ENCODE measurements at places on chromosomes 6 and 20. TPM values are rescaled to one million over a fixed set of nuclear protein-coding genes. Genes with fewer than 3 reads are reported as not detected.

The FNDC11 gene
- polyA plus RNA-seq, result not detected

DNA sequence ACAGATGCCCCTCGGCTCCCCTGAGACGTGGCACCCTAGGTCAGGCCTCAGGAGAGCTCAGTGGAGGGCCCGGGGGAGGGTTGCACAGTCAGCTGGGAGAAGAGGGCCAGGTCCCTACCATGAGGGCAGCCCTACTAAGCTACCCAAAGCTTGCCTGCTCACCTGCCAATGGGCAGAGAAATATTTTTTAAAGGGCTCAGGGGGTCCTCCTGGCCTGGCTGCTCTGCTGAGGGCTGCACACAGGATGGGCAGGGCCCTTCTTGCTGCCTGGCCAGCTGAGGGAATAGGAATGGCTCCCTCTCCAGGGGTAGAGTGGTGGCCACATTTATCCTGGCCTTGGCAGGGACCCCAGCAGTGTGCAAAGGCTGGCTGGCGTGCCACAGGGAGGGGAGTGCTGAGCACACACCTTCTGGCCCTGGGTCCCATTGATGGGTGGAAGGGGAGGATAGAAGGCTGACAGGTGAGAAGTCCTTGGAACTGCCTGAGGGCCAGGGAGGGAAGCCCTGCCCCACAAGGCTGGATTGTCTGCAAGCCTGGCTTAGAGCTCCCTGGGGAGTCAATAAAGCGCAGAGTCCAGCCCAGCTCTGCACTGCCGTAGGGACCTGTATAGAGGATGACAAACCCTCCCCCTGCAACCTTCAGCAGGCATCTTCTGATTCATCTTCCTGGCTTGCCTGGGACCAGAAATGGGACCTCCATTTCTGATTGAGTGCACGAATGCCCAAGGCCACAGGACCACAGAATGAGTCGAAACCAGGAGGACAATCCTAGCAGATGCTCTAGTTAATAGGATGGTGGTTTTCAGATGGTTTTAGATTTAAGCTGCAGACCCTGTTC, 62.1 kb downstream of the NOL4L start:
- peaks cover 6% of the 10 kb centered on the region for H3K4me1 ChIP-seq
- no peak for DNase-seq
- H3K27ac ChIP-seq, result no peak overlapping the region

DNA sequence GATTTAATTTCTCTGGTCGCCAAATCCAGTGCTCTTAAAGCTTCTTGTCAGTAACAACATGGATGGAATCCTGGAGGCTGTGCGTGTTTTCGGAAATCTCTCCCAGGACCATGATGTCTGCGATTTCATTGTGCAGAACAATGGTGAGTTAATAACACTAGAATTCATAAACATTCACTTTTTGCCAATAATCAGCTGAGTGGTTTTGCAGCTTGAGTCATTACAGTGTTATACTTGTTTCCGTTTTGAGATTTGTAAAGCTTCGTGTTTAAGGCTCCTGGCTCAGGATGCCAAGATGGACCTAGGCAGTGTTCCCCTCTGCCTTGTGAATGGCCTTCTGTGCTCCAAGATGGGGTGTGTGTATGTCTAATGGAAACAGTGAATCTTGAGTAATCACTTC, 113.8 kb downstream of the ARMC2 start:
- H3K36me3 ChIP-seq, result no peaks in the 10 kb centered on the region
- H3K4me3 ChIP-seq, result no peak overlapping the region
- H3K4me1 ChIP-seq, result no peaks in the 10 kb centered on the region
- H3K27ac ChIP-seq, result no peak overlapping the region

The MCM3 gene
- 11.9 TPM for polyA plus RNA-seq

DNA sequence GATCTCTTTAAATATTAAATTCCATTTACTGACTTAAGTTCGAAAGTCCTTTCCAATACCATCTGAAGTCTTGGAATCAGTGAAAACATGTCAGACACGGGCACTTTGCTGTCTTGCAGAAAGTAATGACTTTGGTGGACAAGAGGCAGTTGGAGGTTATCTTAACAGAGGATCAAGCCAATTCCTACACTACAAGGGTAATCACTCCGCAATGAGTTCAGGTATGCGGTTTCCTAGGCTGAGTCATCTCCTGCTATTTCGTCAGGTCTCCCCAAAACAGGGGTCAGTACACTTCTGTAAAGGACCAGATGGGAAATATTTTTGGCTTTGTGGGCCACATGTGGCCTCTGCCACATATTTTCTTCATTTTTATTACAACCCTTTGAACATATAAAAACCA, 656.6 kb downstream of the KIF16B start:
- no peak overlapping the region for H3K27ac ChIP-seq
- no peaks in the 10 kb centered on the region for H3K27me3 ChIP-seq
- no peak overlapping the region for H3K4me3 ChIP-seq
- H3K36me3 ChIP-seq, result no peaks in the 10 kb centered on the region

GRCh38 chr6:158257781-158258180, 54.5 kb upstream of the TULP4 start:
- DNase-seq, result no peak
- no peaks in the 10 kb centered on the region for H3K27me3 ChIP-seq
- no peak overlapping the region for H3K4me3 ChIP-seq

DNA sequence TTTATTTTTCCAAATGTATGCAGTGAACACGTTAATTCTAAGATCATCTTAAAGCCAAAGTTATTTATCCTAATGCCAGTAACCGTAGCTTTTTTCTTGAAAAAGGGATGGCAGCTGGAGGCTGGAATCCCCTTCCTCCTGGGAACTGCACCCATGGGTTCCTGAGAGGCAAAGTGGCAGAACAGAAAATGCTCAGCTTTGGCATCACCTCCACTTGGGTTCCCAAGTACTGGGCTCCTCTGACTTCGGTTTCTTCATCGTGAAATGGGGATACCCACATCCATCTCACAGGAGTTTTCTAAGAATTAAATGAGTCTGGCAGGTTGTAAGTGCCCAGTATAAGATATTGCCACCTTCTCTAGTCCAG, 6.2 kb upstream of the DDX43 start:
- H3K27me3 ChIP-seq, result no peaks in the 10 kb centered on the region
- peaks cover 2% of the 10 kb centered on the region for H3K4me1 ChIP-seq
- peak overlapping the region; percentile 44 for H3K4me3 ChIP-seq
- H3K36me3 ChIP-seq, result no peaks in the 10 kb centered on the region
- H3K27ac ChIP-seq, result no peak overlapping the region
- no peak for DNase-seq

DNA sequence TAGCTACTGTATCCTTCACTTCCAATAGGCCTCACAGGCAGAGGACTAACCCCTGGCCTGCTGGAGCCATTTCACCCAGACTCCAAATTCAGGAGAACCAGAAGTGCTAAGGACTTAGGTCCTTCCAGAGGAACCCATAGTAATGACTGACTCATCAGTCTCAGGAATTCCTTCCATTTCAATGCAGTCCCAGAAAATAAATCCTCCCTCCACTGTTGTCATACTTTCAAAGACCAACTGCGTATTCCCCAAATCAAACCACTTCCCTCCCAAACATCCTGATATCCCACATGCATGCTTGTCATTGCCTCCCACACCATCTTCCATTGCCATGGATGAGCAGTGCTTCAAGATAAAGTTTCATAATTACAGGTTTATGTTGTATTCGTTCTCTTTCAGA, 31.8 kb upstream of the NT5E start:
- no peaks in the 10 kb centered on the region for H3K4me1 ChIP-seq
- H3K27me3 ChIP-seq, result no peaks in the 10 kb centered on the region
- H3K27ac ChIP-seq, result no peak overlapping the region
- no peaks in the 10 kb centered on the region for H3K36me3 ChIP-seq

The AKAP7 gene
- 7.9 TPM for polyA plus RNA-seq

DNA sequence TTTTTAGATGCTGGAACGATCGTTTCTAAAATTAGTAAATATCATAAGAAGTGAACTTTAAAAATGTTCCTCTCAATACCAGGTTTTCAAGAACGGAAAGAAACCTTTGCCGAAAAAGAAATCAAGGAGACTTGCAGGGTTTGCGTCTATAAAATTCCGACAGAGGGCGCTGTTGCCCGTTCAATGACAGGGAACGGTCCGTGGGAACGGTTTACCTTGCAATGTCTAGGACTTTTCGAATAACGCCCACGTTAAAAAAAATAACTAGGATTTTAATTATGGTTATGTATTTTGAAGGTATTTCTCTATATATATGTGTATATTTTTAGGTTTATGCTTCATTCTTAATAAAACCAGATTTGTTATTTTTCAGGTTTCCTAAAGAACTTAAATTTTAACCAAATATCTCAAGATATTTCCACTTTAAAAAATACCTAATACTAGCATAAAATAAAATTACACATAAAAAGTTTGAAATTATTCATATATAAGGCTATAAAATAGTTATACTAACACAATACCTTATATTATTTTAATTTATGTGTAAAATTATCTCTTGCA, 2.5 kb upstream of the TFAP2B start:
- no peaks in the 10 kb centered on the region for H3K27me3 ChIP-seq
- H3K4me3 ChIP-seq, result peak overlapping the region; percentile 81
- H3K36me3 ChIP-seq, result no peaks in the 10 kb centered on the region
- H3K4me1 ChIP-seq, result peaks cover 18% of the 10 kb centered on the region
- H3K27ac ChIP-seq, result no peak overlapping the region

The ATP6V1G2 gene
- 0.35 TPM for polyA plus RNA-seq

DNA sequence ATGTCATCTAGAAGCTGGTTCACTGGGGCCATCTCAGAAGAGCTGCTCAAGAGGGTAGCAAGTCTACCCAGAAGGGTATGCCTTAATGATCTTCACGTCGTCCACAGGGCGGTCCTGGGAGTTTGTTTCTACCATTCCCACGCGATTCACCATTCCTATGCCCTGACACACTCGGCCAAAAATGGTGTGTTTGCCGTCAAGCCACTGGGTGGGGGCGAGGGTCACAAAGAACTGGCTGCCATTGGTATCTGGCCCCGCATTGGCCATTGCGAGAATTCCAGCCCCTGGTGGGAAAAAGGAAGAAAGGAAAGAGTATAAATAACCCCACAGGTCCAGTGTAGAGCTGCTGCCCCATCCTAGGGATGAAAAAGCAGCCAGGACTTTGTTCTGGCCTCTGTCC, 16.5 kb upstream of the CPNE5 start:
- H3K27ac ChIP-seq, result no peak overlapping the region
- H3K4me1 ChIP-seq, result no peaks in the 10 kb centered on the region
- no peaks in the 10 kb centered on the region for H3K27me3 ChIP-seq

DNA sequence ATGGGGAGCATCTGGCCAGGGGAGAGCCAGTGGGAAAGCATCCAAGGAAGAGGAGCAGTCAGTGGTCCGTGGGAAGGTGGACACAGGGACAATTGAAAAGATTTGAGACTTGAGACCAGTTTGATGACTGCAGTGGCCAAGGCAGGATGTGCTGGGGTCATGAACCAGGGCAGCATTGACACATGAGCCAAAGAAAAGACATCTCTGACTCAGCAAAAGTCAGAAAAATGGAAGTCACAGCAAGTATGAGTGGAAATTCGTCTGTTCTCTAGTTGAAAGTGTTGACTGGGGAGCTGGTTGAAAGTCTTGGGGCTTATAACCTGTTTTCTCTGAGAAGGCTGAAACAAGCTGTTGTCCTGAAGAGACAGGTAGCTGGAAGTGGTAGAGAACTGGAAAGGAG, 31.3 kb downstream of the RAB22A start:
- H3K4me1 ChIP-seq, result no peaks in the 10 kb centered on the region
- H3K27ac ChIP-seq, result no peak overlapping the region
- no peaks in the 10 kb centered on the region for H3K27me3 ChIP-seq
- H3K36me3 ChIP-seq, result peaks cover 5% of the 10 kb centered on the region
- no peak overlapping the region for H3K4me3 ChIP-seq

DNA sequence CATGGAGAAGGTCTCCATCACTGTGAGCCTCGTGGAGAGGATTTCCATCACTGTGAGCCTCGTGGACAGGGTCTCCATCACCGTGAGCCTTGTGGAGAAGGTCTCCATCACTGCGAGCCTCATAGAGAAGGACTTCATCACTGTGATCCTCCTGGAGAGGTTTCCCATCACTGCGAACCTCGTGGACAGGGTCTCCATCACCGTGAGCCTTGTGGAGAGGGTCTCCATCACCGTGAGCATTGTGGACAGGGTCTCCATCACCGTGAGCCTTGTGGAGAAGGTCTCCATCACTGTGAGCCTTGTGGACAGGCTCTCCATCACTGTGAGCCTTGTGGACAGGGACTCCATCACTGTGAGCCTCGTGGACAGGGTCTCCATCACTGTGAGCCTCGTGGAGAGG, 140.4 kb downstream of the ERMARD start:
- no peak for DNase-seq
- no peak overlapping the region for H3K4me3 ChIP-seq
- no peaks in the 10 kb centered on the region for H3K4me1 ChIP-seq
- H3K36me3 ChIP-seq, result no peaks in the 10 kb centered on the region
- no peak overlapping the region for H3K27ac ChIP-seq

- DNase-seq, result no peak
- H3K27ac ChIP-seq, result no peak overlapping the region
- H3K36me3 ChIP-seq, result no peaks in the 10 kb centered on the region
- H3K4me3 ChIP-seq, result no peak overlapping the region
- H3K27me3 ChIP-seq, result no peaks in the 10 kb centered on the region
Observed at GRCh38 chr6:168989421-168989820, 264.2 kb downstream of the THBS2 start.

Data from liver (tissue), 10 donors.